ENCODE measurements at places on chromosomes 5 and 9. TPM values are rescaled to one million over a fixed set of nuclear protein-coding genes. Genes with fewer than 3 reads are reported as not detected.

- no peak overlapping the region for H3K27ac ChIP-seq
- no peaks in the 10 kb centered on the region for H3K4me1 ChIP-seq
- H3K27me3 ChIP-seq = no peaks in the 10 kb centered on the region
- no peaks in the 10 kb centered on the region for H3K36me3 ChIP-seq
- H3K4me3 ChIP-seq = no peak overlapping the region
- no peak for DNase-seq
Measured at GRCh38 chr5:54740141-54740540, 222.6 kb downstream of the SNX18 start.

DNA sequence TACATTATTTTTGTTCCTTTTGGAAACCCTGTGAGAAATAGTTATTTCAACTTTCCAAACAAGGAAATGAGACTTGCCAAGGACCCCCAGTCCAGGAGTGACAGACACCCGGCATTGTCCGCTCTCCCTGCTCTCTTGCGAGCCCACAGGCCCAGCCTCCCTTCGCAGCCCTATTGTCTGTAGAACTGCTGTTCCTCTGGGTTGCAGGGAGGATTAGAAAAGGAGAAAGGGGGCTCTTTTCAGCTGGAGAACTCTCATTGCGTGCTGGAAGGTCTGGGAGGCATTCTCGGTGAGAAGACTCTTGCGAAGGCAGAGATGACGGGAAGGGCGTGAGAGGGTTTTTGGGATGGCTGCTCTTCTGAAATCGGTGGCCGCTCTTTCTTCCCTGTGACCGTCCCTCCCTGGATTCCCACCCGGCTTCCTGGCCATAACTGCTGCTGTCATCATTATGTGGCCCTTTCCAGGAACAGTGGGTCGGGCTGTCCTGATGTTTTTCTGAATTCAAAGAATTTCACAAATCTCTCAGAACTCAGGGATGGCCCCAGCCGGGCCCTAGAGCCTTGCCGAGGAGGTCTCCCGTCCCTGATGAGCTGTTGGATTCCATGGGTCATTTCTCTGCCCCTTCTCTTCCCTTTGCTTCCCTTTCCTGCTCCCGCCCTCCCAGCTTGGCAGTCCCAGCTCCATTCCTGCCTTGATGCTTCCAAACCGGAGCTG, 29.8 kb downstream of the STC2 start:
- no peak overlapping the region for H3K27ac ChIP-seq
- H3K4me1 ChIP-seq = no peaks in the 10 kb centered on the region
- no peaks in the 10 kb centered on the region for H3K36me3 ChIP-seq
- H3K4me3 ChIP-seq = no peak overlapping the region

COL27A1 gene
- total RNA-seq = 54.3 TPM

- peaks cover 1% of the 10 kb centered on the region for H3K27me3 ChIP-seq
- H3K27ac ChIP-seq = no peak overlapping the region
- H3K36me3 ChIP-seq = no peaks in the 10 kb centered on the region
- DNase-seq = no peak
- H3K4me1 ChIP-seq = no peaks in the 10 kb centered on the region
- H3K4me3 ChIP-seq = no peak overlapping the region
Measured at GRCh38 chr5:159242656-159243055, 20.4 kb upstream of the UBLCP1 start.

DNA sequence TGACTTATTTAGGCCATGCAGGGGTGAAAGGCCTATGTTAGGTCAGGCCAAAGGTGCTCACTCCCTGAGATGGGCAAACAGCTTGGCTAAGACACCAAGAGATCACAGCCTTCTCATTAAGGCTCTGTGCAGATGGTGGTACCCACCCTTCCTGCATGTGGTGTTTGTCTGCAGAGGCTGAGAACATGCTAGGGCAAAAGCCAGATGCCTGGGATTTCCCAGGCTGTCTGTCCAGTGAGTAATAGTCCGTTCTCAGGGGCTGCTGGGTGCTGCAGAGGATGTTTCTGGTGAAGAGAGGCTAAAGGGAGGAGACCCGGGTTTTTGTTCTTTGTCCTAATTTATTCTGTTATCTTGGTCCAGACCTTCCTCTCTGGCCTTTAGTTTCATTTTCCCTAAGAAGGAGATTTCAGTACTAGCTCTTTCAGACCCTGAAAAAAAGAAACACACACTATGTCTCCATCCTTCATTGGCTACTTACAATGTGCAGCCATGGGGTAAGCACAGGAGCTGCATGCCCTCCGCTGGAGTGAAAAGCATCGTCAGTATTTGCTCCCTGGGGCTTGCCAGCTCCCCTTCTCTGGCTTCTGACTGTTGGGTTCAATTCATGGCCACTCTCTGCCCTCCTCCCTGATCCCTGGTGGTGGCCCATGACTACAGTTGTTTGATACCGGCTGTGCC, 23.4 kb upstream of the GLRA1 start:
- no peaks in the 10 kb centered on the region for H3K27me3 ChIP-seq
- H3K4me1 ChIP-seq = no peaks in the 10 kb centered on the region
- no peaks in the 10 kb centered on the region for H3K36me3 ChIP-seq
- H3K27ac ChIP-seq = no peak overlapping the region
- no peak for DNase-seq

- H3K4me3 ChIP-seq = no peak overlapping the region
- H3K27me3 ChIP-seq = no peaks in the 10 kb centered on the region
- H3K4me1 ChIP-seq = no peaks in the 10 kb centered on the region
- DNase-seq = no peak
Measured at GRCh38 chr5:37792975-37793631, 46.7 kb downstream of the GDNF start.

SPATA31A3 gene
- not detected for total RNA-seq

SMIM27 gene
- 6.7 TPM for total RNA-seq

GRCh38 chr9:86754581-86755560, 192.4 kb downstream of the GAS1 start:
- H3K4me1 ChIP-seq = no peaks in the 10 kb centered on the region
- H3K36me3 ChIP-seq = no peaks in the 10 kb centered on the region
- no peak for DNase-seq
- H3K27me3 ChIP-seq = no peaks in the 10 kb centered on the region
- no peak overlapping the region for H3K4me3 ChIP-seq

PFN3 gene
- not detected for total RNA-seq

- H3K4me1 ChIP-seq = no peaks in the 10 kb centered on the region
- no peaks in the 10 kb centered on the region for H3K27me3 ChIP-seq
- no peak overlapping the region for H3K27ac ChIP-seq
Measured at GRCh38 chr5:127930311-127930710, 153.3 kb upstream of the SLC12A2 start.

- H3K27ac ChIP-seq = no peak overlapping the region
- DNase-seq = no peak
- no peaks in the 10 kb centered on the region for H3K27me3 ChIP-seq
- no peak overlapping the region for H3K4me3 ChIP-seq
- no peaks in the 10 kb centered on the region for H3K36me3 ChIP-seq
Measured at GRCh38 chr9:136664000-136664915, 1.5 kb downstream of the EGFL7 start.

Data from aorta (tissue), 5 donors.